ENCODE measurements at places on chromosomes 11 and 22. TPM values are rescaled to one million over a fixed set of nuclear protein-coding genes. Genes with fewer than 3 reads are reported as not detected.

GP1BB gene
- total RNA-seq = 1.5 TPM

TBX10 gene
- not detected for total RNA-seq

SVIP gene
- total RNA-seq = 70.5 TPM

GPR83 gene
- not detected for total RNA-seq

SYT8 gene
- not detected for total RNA-seq
